AG09309 (cell line): ENCODE measurements at places on chromosomes 4 and X.

DNA sequence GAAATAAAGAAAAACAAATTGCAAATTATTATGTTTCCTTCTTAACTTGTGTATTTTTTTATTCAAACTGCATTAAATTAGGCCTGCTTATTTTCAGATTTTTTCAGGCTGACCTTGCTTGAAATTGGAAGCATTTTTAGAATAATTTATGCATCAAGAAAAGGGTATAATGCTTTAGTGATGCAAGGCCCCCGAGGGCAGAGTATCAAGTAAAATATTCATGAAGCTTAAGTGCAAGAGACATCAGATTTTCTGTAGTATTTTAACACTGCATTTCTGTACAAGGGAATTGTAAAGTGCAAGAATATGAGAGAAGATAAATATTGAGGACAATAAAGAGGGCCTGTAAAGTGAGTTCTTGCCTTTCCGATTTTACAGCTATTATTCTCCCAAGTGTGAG is 485.8 kb upstream of the ATOH1 start:
- no peak for DNase-seq

DNA sequence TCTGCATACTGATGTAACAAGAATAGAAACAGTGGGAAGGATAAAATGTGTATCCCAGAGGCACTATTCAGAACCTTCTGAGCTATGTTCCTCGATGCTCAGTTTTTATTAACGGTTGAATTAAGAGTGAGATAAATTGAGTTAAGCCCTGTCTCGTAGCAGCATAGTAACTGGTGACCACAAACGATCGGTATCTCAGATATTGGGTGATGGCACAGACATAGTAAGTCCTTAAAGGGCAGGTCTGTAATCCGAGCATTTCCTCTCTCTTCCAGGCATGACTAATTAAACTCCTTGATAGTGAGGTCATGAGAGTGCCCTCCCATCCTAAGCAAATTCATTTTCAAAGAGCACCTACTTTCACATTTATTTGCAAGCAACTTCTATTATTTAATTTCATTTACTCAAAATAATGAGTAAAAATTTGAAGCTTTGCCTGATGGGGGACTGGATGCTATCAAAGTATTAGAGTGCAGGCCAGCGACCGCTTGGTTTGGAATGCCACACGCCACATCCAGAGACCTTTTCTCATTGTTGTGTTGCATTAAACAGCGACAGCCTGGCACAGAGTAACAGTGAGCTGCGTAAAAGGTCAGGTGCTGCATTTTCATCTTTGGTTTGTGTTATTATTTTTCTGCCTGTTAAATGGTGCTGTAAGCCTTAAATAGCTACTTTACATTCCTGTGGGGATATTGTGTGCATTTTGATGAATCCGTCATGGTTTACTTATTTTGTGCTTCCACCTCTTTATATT is 101.9 kb downstream of the PCDH7 start:
- no peak for DNase-seq

DNA sequence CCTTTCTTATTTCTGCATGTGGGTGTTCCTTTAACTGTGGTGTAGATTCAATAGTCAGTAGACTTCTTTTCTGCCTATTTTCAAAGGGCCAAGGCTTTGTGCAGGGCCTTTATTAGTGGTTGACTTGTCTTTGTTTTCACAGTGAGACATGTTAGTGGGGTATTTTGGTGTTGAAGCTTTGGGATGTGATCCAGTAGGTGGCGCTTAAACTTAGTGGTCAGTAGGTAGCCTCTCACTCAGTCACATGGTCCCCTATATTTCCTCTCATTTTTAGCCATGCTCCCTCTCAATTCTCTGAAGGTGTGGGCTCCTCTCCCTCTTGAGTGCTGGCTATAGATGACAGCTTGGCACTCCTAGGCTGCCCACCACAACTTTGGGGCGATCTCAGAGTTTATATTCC is 23.4 kb upstream of the SLC10A7 start:
- no peak for DNase-seq

DNA sequence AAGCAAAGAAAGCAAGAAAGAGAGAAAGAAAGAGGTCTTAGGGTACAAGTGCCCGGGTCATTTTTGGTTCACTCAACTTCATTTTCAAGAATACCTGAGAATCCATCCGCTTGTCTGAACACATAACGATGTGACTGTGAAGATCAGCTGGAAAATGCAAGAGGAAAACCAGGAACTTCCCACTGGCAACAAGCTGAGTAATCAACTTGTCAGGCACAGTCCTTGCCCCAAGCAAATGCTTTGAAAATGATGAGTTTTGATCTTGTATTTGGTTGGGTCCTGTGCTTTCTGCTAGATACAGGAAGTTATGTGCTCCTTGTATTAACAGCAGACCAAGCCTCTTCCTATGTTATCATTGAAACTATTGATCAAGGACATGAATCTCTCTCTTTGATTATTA is 239.1 kb downstream of the ASMT start:
- DNase-seq = no peak

- DNase-seq = no peak
Measured at GRCh38 chrX:128769495-128769894, 717.3 kb upstream of the ACTRT1 start.

- DNase-seq = no peak
Measured at GRCh38 chr4:134421734-134422133, 220.1 kb upstream of the PABPC4L start.

DNA sequence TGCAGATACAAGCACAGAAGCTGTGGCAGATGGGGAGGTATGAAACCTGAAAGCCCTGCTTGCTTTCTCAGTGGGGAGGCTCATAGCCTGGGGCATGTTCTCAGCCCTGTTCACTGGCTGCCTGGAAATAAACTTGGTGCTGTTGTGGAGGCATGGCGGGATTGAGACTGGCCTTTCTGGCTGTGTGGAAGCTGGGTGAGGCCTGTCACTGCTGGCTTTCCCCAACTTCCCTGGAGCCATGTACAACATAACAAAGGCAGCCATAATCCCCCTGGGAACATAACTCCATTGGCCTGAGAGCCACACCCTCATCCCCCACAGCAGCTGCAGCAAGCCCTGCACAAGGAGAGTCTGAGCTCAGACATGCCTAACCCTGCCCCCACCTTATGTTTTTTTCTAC is 237.7 kb upstream of the TLL1 start:
- DNase-seq = no peak

DNA sequence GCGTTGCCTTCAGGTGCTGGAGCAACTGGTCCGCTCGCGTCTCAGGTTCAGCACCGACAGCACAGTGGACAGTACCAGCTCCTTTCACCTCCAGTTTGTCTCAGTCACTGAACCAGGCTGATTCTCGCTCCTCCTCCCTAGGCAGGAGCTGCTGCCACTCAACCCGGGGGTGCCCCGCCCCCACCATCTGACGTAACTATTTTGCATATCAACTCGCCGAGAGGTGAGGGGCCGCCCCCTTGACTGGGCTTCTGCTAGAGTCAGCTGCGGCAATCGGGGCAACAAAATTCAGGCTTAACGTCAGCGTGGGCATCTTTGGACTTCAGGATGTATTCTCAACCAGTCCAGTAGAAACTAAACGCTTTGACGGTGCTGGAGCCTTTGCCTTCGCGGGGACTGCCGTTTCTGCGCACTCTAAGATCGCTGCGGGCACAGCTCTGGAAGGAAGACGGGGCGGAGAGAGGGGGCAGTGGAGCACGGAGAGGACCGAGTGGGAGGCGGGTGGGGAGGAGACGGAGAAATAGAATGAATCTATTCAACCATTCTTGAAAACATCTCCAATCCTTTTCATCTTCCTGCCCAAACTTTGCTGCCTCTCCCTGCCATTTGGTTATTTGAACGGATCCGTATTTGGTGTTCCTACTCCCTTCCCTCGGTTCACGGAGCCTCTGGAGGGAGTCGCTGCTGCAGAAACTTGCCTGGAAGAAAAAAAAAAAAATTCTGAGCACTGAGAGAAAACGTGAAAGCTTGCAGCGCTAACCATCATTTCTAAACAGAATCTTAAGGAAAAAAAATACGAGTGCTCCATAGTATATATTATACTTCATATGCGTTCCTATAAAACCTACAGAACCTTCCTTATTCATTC is at the start of gene FSTL5:
FSTL5 (minus strand) TSS at position 109 of the 868 bp plus-strand sequence. CDS start 52,604 bp downstream, outside the sequence.
- DNase-seq = no peak

- DNase-seq = no peak
Measured at GRCh38 chrX:39975101-39975925, 122.4 kb downstream of the BCOR start.

- no peak for DNase-seq
Measured at GRCh38 chr4:80007745-80008149, 65.3 kb downstream of the ANTXR2 start.

- no peak for DNase-seq
Measured at GRCh38 chr4:94939791-94940519, 182.2 kb downstream of the BMPR1B start.

DNA sequence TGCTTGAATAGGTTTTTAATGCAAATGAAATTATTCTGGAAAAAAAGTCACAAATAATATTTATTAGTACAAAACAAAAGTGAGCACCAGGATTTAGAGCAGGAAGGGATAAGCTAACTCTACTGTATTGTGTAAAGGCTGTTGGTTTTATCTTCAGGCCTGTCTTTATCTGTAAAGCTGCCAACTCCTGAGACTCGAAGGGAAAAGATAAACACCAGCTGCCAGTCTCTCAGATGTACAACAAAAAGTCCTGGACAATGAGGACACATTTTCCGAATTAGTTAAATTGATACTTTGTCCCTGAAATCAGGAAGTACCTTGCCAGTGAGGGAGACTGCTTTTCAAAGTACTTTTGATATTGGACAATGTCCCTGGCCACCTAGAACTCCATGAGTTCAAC is 8.8 kb downstream of the DDX60 start:
- DNase-seq = no peak

- DNase-seq = no peak
Measured at GRCh38 chrX:30653415-30654131, at the start of gene GK. Gene GK (plus strand): TSS chrX:30653423. CDS start chrX:30653538, 115 bp downstream.

DNA sequence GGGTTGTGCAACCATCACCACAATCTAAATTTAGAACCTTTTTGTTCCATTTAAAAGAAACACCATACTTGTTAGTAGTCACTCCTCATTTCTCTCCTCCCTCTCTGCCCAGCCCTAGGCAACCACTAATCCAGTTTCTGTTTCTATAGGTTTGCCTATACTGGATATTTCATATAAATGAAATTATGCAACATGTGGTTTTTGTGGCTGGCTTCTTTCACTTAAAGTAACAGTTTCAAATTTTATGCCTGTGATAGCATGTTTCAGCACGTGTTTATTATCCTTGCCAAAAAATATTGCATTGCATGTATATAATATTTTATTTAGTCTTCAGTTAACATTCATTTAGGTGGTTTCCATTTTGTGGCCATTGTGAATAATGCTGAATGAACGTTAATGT is 437.6 kb downstream of the IL1RAPL1 start:
- DNase-seq = no peak

DNA sequence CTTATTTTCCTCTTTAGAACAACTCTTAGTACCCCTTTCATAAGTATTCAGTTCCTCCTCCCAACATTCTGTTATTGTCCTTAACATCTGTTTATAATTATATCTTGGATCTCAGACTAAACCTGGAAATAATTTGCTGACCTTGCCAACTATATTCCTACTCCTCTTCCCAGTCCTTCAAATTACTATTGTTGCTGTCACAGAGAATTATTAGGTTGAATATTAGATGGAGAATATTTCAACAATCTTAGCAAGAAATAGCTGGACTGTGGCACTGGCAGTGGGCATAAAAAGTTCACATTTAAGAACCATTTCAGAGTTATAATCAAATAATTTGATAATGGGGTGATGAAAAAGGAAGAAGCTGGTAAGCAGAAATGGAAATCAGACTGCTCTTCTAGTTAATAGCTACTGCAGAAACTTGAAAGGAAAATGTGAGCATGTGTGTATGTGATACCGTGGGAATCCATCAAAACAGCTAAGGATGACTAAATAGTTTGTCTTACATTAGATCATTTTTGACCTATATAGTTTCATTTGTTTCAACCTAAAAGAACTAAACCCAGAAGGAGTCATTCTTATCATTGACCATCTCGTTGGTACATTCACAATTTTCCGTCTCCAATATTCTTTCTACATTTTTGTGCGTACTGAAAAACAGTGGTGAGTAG is 43.3 kb upstream of the PRDM8 start:
- no peak for DNase-seq

DNA sequence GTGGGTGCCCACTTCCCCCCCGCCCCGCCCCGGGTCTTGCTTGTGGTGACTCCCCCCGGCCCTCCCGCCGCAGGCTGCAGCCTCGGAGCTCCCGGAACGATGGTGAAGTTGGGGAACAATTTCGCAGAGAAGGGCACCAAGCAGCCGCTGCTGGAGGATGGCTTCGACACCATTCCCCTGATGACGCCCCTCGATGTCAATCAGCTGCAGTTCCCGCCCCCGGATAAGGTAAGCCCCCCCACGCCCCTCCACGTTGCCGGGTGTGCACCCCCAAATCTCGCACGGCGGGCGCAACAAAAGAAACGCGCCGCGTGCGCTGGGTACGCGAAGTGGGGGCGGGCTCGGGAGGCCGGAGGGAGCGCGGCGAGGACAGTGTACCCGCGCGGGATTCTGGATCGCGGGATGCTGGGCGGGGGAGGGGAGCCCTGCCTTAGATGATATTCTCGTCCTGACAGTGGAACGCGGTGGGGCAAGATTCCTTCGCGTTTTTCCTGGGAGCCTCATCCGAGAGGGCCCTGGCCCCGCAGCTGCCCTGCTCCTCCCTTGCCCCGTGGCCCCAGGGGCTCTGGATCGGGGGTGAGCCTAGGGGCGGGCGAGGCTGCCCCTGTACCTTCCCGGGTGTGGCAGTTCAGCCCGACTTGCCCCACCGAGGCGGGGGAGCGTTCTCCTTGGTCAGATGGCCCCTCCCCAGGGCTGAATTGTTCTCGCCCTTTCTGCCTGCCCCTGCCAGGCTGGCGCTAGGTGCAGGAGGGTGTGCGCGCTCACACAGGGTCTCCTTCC is 819 bp downstream of the NSG1 start:
- DNase-seq = no peak

DNA sequence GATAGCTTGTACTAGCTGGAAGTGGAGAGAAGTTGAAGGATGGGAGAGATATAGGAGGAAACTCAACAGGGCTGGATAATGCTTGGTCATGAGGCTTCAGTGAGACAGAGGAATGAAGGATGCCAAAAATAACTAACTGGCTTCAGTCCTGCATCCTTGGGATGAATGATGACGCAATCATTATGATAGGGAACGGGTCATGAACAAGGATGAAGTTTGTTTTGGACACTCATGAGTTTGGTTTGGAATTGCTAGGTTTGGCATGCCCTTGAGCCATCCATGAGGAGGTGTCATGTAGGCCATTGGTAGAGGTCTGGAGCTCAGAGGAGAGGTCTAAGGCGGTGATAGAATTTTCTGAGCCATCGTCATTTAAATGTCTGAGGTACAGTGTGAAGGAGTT is 160.0 kb upstream of the NHS start:
- no peak for DNase-seq

DNA sequence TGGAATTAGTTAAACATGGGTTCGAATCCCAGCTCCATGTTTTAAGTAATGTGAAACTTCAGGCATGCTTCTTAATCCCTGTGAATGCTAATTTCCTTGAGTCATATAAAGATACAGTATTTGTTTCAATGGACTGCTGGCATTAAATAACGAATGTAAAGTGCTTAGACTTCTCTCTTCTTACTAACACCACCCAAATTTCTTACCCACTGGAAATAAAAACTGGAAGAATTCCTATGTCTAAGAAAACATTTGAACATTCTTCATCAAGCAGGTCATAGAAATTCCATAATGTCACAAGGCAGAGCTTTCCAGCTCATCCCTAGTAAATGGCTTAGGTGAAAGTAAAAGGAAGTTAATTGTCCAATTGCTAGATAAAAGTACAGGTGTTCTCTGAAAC is 172.5 kb downstream of the ANK2 start:
- DNase-seq = no peak
